NCI-H345 (cell line): ENCODE measurements at places on chromosomes 13 and 19.

GRCh38 chr19:49758292-49758691, 4.8 kb downstream of the TSKS start:
- no peak for DNase-seq

DNA sequence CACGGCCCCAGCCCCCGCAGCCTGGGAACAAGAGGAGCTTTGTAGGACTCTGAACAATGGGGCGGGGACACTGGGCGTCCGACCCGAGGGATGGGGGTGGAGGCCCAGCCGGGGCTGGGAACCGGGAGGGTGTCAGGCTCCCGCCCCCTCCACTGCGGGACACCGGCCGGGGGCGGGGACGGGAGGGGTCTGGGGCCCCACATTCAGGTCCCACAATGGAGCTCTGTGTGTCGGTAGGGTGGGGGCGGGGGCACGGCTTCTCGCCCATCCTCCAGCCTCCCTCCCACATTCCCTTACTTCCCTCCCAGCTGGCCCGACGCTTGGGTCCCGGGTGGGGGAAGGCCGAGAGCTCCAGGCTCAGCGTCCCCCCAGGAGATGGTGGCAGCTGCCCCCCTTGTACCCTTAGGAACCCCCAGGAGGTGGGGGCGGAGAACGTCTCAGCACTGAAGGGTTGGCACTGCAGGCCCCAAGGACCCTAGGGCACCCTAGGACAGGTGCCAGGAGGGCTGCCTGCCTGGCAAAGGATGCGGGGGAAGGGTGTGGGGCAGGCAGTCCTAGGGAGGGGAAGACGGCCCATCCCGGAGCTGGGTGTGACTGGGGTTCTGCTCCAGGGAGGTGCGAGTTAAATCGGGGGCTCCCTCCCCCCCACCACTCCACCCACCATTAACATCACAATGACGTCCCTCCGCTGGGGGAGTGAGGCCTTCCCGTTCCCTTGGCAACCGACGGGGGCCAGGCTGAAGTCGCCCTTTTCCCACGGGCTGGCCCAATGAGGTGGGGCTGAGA, 5.3 kb downstream of the TTYH1 start:
- no peak for DNase-seq

DNA sequence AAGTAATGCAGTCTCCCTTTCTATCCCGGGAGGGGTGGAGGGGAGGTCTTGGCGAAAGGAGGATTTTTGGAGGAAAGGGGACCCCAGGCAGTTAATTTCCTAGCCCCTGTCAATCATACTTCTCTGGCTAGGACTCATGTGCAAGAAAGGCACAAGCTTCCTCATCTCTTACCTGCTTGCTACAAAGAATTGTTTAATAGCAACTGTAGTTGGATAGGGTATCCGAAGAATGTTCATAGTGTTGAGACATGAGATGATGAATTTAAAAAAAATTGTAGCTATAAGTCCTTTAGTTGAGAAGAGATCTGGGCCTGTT, 525 bp downstream of the BORA start:
- no peak for DNase-seq

- no peak for DNase-seq
These were observed 70.6 kb downstream of the FGF9 start for GRCh38 chr13:21741396-21741979.

- no peak for DNase-seq
These were observed 93.8 kb upstream of the RAP2A start for GRCh38 chr13:97339988-97340749.

DNA sequence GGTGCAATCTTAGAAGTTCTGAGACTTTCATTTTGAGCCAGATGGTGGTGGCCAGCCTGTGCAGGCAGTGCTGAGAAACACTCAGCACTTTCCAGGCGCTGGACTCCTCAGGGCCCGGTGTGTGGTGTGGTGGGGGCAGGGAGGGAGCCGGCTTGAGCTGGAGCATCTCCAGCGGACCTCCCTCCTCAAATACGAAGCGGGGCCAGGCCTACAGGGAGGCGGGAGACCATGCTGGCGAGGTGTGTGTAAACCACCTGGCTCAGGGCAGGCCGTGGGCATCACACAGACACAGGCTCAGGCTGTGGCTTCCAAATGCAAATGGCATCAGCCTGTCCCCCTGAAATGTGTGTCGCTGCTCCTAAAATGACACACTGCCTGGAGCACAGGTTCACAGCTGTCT, 33.3 kb upstream of the RANBP3 start:
- DNase-seq, result no peak

- DNase-seq, result no peak
These were observed 204.9 kb upstream of the KL start for GRCh38 chr13:32811297-32811800.
